Frontal cortex (tissue), 4 donors: ENCODE measurements at places on chromosomes 3 and 15. TPM values are rescaled to one million over a fixed set of nuclear protein-coding genes. Genes with fewer than 3 reads are reported as not detected.

The GOLGA8S gene
- total RNA-seq, result not detected

The NANOGP8 gene
- not detected for total RNA-seq

The IQCH gene
- 2.9 TPM for total RNA-seq

The MEF2A gene
- 37.5 TPM for total RNA-seq

The PIGZ gene
- total RNA-seq, result 2.9 TPM

The GOLGA8K gene
- 0.41 TPM for total RNA-seq

The ADAMTS17 gene
- 9.4 TPM for total RNA-seq

The CTSH gene
- total RNA-seq, result 4.9 TPM

The PYGO1 gene
- total RNA-seq, result 45.2 TPM

The RHOA gene
- total RNA-seq, result 143 TPM

The NR2E3 gene
- not detected for total RNA-seq

The MINDY4B gene
- under 0.01 TPM for total RNA-seq

The STRIT1 gene
- total RNA-seq, result 0.82 TPM

The RASL12 gene
- total RNA-seq, result 2.4 TPM

The GOLGA6L7 gene
- not detected for total RNA-seq

The MEX3B gene
- 89.7 TPM for total RNA-seq

The PPP1R14D gene
- total RNA-seq, result not detected

The FBXL22 gene
- total RNA-seq, result 0.82 TPM

The FGF7 gene
- total RNA-seq, result 0.41 TPM

The IL17RB gene
- 1.6 TPM for total RNA-seq

The ECE2 gene
- total RNA-seq, result 3.7 TPM

The ADAMTS7 gene
- total RNA-seq, result 8.6 TPM

The CD276 gene
- total RNA-seq, result 24.9 TPM

The LIPH gene
- not detected for total RNA-seq

The GOLGA6B gene
- total RNA-seq, result not detected

The UNC13C gene
- 18.8 TPM for total RNA-seq

The ACOX2 gene
- total RNA-seq, result 1.6 TPM

The RHOV gene
- 9.4 TPM for total RNA-seq

The CEP70 gene
- total RNA-seq, result 89.7 TPM

The CHRM5 gene
- 0.41 TPM for total RNA-seq

The OXSR1 gene
- 51.0 TPM for total RNA-seq

The GRAMD1C gene
- 5.3 TPM for total RNA-seq

The TUSC7 gene
- total RNA-seq, result not detected

The BNC1 gene
- total RNA-seq, result 0.41 TPM

The ARNT2 gene
- total RNA-seq, result 43.2 TPM

The MUC4 gene
- total RNA-seq, result 0.41 TPM

The EFHB gene
- total RNA-seq, result 0.41 TPM

The HHATL gene
- total RNA-seq, result not detected

The ANKRD63 gene
- 2.0 TPM for total RNA-seq

The RMDN3 gene
- total RNA-seq, result 15.9 TPM

The FETUB gene
- total RNA-seq, result not detected

The CAMK2N2 gene
- total RNA-seq, result 4.5 TPM

The OR5K2 gene
- not detected for total RNA-seq
